ENCODE measurements at places on chromosomes 13 and 19.

GRCh38 chr19:29381353-29382203, 144.2 kb upstream of the VSTM2B start:
- DNase-seq, result no peak

DNA sequence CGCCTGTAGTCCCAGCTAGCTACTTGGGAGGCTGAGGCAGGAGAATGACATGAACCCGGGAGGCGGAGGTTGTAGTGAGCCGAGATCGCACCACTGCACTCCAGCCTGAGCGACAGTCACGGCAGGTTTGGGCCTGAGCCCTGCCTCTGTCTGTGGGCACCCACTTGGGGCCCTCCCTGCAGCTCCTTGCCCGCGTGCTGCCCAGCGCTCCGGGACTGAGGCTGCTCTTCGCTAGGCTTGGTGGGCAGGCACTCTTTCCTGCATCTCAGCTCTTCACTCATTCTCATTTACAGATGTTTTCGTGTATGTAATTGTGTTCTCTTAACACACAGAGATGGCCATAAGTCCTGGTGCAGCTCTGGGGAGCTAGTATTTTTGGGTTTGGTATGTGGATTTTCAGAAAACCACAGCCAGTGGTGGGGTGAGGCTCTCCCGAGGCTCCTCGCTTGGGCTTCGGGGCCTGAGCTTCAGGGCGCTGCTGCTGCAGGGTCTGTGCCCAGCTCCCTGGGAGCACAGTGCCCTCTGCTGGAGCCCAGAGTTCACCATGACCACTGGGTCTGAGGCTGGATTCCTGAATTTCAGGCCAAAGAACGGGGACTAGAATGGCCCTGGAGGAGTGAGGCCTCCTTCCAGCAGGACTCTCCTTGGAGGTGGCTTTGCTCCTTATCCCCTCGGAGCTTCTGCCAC, 15.2 kb downstream of the UPF1 start:
- DNase-seq, result no peak

DNA sequence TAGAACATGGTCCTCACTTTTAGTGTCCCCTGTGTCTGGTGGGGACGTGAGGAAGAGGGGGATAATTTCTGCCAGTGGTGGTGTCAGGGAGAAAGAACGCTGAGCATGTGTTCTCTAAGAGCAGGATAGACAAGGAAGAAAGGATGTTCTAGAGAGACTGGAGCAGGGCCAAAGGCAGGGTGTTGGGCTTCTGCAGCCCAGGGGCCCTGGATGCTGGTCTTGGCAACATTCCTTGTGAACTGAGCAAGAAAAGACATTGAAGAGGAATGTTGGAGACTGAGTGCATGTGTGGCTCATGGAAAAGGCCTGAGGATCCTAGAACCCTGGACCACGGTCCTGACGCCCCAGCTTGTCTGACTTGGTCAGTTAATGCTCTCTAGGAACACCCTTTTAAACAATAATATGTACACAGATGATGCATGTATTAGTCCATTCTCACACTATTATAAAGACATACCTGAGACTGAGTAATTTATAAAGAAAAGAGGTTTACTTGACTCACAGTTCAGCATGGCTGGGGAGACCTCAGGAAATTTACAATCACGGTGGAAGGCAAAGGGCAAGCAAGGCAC, 33.6 kb upstream of the SLC10A2 start:
- DNase-seq, result no peak

DNA sequence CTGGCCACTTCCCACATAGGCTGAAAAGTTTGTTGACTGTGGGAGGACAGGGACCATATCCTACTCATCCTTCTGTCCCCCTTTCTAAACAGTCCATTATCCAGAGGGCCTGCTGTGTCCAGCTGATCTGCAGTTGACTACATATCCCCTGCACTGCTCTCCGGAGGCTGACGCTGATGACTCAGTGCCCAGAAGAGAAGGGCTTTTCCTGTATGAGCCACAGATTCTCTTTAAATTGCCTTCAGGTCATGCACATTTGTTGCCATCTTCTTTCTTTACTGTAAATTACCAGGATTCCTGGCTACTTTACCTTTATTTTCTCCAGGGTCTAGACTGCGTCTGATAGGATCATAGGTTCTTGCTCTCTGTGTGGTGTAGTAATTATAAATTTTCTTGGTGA, 125.2 kb downstream of the LACC1 start:
- peak; percentile 50 for DNase-seq

- no peak for DNase-seq
These were observed 1.7 kb downstream of the ELL start for GRCh38 chr19:18519962-18520847.

- peak; percentile 93 for DNase-seq
These were observed 8.0 kb downstream of the MYO1F start for GRCh38 chr19:8569066-8569771.

DNA sequence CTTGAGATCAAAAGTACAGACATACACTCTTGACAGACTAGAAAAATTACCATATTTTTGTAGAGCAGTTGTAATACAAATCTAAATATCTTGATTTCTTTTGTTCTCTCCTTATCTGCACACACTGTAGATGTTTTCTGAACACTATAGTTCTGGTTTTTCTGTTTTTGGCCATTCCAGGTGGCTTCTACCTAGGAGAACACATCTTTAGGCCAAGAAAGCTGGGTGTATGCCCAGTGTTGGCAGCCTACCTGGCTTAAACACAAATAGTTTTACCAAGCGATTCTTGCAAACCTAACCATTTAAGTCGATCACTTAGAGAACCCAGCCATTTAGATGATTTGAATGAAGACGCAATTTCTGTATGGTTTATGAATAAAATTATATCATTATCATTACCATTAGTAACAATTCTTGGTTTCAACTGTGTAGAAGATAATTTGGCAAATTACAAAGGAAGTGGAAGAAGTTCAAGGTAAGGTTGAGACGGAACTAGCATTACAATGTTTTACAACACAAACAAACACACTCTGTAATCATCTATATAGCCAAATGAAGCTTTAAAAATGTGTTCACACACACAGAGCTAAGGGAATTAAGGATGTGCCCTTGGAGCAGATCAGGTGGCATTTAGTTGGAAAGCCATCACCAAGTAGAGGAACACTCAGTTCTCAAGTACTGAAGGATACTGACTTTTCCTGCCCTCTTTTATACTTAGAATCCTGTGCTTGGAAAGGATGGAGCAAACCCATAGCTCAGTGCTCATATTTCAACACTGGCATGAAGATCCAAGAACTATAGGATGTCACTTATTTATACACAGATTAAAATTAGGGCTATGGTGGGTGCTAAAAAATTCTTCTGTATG, 36.2 kb downstream of the ERCC5 start:
- no peak for DNase-seq

DNA sequence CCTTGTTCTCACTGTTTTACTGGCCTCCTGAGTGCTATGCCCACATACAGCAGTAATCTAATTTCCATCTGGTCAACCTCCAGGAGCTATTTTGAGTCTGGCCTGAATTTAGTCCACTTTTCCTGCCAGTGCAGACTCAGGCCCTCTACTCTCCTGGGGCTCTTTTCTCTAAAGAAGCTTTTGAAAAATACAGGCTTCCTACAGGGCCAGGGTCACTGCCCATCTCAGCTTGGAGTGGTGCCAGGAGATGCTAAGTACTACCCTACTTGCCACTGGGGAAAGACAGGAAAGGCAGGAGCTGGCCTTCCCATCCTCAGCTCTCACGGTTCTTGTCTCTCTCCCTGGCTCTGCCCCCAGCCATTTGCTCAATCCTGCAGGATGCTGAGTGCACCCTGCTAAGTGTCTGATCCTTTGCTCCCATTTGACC, 101.7 kb upstream of the SERP2 start:
- DNase-seq, result no peak

GRCh38 chr13:112891477-112892401, 77.3 kb upstream of the MCF2L start:
- DNase-seq, result no peak

DNA sequence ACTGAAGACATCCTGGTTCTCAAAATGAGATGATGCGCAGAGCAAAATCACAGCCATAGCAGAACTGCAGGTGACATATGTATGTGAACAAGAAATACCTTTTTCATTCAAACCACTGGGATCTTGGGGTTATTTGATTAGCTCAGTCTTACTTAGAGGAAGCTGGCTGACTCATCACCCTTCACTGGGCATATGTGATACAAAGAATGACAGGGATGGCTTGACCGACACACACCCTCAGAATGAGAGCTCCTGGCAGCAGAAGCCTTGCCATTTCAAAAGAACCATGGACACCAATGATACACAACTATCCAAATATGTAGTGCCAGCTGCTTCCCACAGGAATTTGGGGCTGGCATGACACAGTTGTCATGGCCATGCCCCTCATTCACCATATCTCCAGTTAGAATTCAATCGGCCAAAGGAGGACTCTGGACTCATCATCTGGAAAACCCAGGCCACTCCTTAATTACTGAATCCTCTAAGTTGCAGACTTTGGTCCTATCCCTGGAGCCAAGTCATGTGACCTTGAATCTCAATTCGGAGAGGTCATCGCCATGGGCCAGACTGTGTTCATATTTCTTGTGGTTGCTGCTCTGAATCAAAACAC, 115.8 kb downstream of the KATNAL1 start:
- peak; percentile 4 for DNase-seq

DNA sequence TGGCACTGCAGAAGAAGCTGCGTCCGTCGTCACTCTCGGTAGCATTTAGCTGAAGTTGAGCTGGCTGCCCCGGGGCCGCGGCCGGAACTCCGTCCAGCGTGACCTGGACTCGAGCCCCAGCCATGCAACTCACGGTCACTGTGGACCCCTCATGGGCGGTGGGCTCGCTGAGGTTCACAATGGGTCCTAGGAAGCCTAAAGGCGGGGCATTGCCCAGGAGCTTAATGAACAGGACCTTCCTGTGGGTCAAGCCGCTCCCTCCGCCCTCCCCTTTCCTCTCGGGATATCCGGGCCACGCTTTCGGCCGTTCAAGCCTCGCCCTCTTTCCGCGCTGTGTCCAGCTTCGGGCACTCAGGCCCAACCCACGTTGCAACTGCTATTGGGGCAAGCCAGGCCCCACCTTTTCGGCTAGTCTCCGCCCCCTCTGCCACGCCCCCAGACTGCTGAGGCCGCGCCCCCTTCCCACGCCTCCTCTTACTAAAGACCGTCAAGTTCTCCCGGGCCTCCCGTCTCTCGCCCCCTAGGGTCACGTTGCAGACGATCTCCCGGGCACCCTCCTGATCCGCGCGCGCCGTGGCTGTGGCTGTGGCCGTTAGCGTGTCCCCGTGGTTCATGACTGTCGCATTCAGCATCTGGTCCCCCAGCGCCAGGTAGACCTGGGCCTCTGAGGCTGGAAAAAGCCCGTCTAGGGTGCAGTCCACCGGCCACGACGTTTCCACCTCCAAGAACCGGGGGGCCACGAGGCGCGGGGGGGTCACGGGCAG, 1.4 kb upstream of the RAVER1 start:
- DNase-seq, result peak; percentile 78

- DNase-seq, result no peak
These were observed 11.1 kb upstream of the DHRS12 start for GRCh38 chr13:51814825-51815650.

DNA sequence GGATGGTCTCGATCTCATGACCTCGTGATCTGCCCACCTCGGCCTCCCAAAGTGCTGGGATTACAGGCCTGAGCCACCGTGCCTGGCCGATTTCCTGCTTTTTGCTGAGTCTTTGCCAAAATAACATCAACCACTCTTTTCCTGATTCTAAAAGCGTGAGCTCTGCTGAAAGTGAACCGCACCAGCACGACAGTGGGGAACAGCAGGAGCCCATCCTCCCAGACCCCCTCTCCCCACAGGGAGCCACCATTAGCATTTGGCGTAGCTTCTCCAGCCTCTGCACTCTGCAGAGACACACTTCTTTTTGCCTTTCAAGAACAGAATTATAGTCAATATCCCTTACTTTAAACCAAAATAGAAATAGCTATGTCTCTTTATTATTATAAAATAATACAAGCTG, 41.3 kb downstream of the MYH14 start:
- no peak for DNase-seq

- DNase-seq, result no peak
These were observed 9.4 kb downstream of the OPA3 start for GRCh38 chr19:45575216-45575615.

GRCh38 chr19:34365463-34366401, 736 bp downstream of the GPI start:
- no peak for DNase-seq

- no peak for DNase-seq
These were observed 174.5 kb downstream of the URI1 start for GRCh38 chr19:30116530-30116929.

- no peak for DNase-seq
These were observed 599 bp downstream of the C19orf12 start for GRCh38 chr19:29714371-29714952.

GRCh38 chr19:15199661-15200552, 888 bp downstream of the NOTCH3 start:
- DNase-seq, result no peak

GRCh38 chr13:53005626-53006025, 23.0 kb upstream of the OLFM4 start:
- DNase-seq, result no peak

GRCh38 chr19:18839465-18840287, 7.9 kb downstream of the UPF1 start:
- DNase-seq, result no peak

- no peak for DNase-seq
These were observed 13.5 kb downstream of the SNRNP70 start for GRCh38 chr19:49098795-49099194.

DNA sequence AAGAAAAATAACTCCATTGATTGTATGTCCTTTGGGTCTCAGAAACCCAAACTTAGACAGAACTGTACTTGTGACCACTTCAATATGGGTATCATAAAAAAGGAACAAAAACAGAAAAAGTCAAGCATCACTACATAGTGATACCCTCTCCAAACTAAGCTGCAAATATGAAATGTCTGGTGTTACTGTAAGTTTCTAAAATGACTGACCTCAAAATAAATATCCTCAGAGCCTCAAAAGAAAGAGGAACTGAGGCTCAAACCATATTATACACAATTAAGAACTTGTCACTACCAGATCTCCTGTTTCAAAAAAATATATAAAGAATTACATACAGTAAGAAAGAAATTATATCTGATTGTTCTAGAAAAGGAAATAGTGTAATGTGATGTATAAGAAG, 787.9 kb upstream of the KLHL1 start:
- DNase-seq, result no peak

GRCh38 chr19:56637976-56638555, 4.9 kb upstream of the SMIM17 start:
- DNase-seq, result peak; percentile 53

DNA sequence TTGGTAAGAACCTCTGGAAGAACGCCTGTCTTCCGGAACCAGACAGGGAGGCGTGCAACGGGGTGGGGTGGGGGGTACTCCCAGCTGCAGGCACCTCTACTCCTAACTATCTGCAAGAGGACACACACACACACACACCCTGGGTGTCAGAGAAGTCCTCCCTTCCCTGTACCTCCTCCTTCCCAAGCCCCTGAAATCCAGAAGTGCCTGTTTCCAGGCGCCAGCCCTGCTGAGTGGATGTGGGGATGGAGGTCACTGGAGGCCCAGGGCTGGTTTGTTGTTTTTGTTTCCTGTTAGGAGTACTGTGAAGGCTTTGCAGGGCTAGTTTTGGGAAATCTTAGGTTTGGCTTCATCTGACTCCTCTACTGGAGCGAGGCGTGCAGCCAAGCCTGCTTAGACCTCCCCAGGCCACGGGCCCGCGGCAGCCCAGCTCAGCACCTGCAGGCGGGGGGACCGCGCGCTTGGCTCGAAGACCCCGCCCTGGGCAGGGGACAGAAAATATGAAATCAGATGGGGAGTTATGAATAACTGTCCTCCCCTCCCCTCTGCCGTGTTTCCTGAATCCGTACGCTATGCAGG, 36.4 kb downstream of the SOX1 start:
- no peak for DNase-seq
